Putamen (tissue), 1 donor: ENCODE measurements at places on chromosomes 7 and 10.

DNA sequence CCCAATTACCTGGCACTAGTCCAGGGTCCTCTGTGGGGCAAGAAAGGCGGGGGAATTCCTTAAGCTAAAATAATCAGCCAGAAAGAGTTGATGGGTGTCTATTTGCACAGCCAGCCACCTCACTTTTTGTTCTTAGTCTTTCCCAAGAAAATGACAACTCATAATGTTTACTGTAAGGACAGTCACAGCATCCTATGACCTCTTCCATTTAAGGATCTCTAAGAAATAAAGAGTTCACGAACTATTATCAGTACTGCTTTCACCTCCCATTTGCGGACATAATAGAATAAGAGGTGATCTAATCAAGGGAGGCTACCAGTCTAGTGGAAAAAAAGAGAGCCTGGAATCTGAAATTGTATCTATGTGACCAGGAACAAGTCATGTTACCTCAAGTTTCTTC is 72.4 kb upstream of the LRRC17 start:
- no peak for DNase-seq

DNA sequence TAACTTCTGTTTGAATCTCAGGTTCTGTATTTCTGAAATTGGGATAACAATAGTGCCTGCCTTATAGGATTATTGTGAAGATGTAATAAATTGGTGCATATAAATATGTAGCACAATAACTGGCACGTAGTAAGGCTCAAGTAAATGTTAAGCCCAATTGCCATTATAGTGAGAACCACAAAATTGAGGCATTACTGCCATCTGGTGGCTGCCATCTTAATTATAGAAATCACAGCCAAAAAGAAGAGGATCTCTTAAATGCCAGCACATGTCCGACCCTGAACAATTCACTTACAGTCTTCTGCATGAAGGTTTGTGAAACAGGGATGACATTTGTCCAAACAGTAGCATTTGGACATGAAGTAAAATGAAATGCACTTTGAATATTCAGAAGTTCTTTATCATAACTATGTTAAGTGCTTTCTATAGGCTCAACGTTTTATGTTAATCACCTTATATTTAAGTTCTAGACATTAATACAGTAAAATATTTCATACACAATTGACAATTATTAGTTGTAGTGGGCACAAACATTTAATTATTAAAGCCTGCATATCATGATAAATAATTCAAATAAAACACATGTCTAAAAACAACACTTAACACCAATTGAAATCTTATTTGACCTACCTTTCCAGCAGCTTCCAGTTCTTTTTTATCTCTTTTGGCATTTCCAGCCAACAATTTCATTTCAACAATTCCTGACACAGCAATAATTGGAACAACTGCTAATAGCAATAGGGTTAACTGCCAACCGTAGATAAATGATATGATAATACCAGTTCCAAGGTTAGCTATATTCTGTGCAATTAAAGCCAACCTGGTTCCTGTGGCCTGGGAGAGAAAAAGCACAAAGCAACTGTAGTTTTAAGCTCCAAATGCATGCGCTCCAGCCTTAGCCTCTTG is 58.5 kb downstream of the ABCB4 start:
- peak; percentile 59 for DNase-seq

GRCh38 chr7:43944286-43944685 is 18.1 kb downstream of the UBE2D4 start:
- DNase-seq = no peak

DNA sequence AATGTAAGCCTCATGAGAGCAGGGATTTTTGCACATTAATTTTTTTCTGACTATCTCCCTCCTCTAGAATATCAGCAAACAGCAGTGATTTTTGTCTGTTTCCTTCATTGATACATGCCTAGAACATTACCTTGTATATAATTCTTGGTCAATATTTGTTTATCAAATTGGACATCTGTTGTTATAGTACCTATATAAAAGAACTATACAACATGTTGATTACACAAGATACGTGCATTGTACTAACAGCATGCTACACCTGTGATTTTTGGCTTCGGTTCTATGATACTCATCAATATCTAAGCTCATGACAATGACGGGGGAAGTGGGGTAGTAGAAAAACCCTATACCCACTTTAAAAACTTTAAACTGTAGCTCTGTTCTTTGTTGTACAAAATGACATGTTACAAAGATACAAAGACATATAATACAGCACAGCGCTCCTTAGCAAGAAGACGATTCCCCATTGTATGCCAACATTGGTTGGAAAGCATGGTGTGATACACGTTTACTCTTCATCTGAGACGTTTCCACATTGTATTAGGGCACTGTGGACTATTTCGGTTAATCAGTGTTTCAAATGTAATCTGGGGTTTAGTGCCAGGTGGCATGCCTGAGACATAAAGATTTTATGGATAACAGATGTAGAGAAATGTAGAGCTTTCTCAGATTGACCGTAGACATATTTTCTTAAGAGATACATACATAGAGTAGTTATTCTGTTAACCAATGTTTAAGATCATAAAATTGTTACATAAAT is 70.5 kb upstream of the FOXP2 start:
- DNase-seq = no peak

GRCh38 chr7:137834552-137834951 is 12.2 kb downstream of the DGKI start:
- no peak for DNase-seq

DNA sequence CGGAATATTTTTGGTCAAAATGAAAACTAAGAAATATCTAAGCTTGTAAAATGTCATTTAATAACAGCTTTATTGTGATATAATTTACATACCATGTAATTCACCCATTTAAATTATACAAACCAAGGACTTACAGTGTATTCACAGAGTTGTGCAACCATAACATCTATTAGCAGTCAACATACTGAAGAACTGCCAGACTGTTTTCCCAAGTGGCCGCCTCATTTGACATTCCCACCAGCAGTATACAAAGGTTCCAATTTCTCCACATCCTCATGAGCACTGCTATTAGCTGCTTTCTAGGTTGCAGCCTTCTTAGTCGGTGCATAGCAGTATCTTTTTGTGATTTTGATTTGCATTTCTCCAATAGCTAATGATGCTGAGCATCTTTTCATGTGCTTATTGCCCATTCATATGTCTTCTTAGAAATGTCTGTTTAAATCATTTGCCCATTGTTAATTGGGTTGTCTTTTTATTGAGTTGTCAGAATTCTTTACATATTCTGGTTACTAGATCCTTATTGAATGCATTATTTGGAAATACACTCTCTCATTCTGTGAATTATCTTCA is 153.0 kb upstream of the FGFR2 start:
- no peak for DNase-seq

DNA sequence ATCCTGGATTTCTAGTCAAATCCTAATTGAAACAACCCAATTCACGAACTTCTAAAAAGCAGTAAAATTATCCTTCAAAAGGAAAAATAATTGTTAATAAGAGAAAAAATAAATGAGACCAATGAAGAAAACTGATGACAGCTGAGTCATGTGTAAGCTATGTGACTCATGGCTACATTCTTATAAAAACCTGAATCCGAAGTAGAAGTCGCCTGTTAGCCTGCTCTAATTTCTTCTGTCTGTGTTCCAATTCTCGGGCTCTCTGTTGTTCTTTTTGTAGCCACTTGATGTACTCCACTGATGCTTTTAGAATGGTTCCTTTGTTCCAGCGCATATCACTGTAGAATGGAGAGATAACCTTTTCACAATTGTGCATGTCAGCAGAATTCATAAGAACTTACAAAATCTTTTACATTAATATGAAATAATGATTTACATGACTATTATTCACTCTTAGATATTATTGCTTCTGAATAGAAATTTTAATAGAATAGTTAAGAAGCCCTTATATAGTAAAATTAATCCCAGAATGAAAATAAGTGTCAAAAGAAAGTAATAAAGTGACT is 88.8 kb downstream of the TFEC start:
- DNase-seq = no peak

- DNase-seq = no peak
Measured at GRCh38 chr7:155533827-155534690, 12.3 kb downstream of the CNPY1 start.

GRCh38 chr10:24007359-24007758 is 201.6 kb upstream of the KIAA1217 start:
- DNase-seq = no peak

GRCh38 chr7:130736298-130736900 is 2.4 kb upstream of the KLF14 start:
- no peak for DNase-seq

DNA sequence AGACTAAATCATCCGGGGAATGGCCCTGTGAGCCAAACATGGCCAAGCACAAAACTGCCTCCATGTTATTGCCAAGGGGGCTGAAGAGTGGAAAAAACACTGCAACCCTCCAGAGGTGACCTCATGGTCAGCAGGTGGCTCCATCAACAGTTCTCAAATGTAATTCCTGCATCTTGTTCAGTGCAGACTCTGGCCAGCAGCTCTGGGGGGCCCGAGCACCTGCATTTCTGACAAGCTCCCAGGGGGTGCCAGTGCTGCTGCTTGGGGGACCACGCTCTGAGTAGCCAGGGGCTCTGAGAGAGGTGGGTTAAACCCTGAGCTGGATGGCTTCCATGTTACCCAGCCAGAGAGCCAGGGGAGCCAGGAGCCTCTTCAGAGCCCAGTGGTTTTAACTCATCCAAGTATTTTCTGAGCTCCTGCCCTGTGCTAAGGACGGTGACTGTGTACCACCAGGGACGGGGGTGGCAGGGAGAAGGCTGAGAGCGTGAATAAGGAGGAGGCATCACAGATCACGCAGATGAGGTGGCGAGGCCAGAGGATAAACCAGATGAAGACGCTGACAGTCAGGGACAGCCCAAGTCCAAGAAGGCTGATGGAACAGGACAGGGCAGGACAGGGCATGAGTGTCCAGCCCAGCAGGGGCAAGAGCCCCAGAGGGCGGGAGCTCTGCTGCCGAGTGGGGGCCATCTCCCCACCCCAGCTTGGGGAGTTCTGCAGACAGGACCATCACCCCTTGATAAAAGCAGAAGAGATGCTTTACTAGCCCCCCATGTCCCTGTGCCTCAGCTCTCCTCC is 52.9 kb downstream of the CLEC2L start:
- DNase-seq = no peak

GRCh38 chr7:14504134-14504533 is 398.4 kb downstream of the DGKB start:
- DNase-seq = peak; percentile 47

DNA sequence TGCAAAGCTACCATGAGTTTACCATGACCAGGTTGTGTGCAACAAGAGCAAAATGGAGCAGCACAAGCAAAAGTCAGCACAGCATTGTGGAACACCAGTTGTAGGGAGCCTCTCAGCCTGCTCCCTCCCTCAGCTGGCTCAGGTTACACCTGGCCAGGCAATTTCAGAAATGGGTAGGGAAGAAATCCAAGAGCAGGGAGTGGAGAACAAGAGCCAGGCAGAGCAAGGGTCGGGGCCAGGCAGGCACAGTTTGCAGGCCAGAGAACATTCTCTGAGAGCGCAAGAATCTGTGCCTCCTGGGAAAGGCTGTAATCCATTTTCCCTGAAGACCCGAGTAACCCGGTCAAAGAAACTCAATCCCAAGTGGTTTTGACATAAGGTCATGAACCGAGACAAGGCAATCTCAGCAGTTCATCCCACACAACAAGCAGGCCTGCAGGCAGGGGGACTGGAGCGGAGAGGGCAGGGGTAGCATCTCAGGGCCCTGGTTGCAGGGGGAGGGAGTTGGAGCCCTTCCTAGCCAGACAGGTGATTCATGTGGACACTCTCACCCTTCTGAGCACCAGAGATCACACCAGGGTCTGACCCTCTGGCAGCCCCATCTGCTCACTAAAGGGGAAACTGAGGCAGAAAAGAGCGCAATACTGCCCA is 258.4 kb downstream of the PLXNA4 start:
- DNase-seq = no peak

GRCh38 chr7:87567052-87567451 is 33.6 kb downstream of the ABCB1 start:
- no peak for DNase-seq

DNA sequence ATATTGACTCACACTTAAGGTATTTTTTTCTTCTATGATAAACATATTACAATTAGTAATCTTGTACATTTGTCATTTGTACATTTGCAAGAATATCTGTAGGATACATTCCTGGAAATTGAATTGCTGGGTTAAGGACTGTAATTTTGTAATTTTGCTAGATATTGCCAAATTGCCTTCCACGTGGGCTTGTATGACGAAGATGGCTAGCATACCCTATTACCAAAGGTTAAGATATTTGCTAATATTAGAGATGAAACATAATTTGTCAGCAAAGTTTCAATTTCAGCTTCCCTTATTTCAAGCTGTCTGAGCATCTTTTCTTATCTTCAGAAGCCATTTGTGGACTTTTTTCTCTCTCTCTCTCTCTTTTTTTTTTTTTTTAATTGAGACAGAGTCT is 1.0 kb upstream of the LYZL2 start:
- no peak for DNase-seq

- peak; percentile 97 for DNase-seq
Measured at GRCh38 chr7:42931834-42932651, at the start of the genes MRPL32 and PSMA2. Gene MRPL32, plus strand, starts transcription at chr7:42932376. Its CDS starts 11 bp downstream, at chr7:42932387. Gene PSMA2, minus strand, starts transcription at chr7:42932174. Its CDS starts 16 bp downstream, at chr7:42932158.

GRCh38 chr7:33814936-33815335 is 90.4 kb upstream of the BMPER start:
- DNase-seq = no peak

DNA sequence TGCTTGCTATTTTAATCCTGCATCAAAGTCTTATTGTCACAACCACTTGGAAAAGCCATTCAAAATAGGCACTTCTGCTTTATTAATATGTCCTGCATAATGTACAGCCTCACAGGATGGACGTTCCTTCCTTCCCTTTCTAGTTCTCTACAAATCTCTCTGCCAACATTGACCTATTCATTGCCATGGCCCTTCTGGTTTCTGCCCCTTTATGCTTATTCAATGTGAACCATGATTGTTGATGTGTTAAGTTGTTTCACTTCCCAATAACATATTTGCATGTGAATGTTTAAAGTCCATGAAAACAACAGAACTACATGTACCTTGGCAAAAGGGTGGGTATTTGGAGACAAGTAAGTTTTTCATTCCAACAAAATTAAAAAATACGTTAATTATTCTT is 45.7 kb downstream of the COL28A1 start:
- no peak for DNase-seq

GRCh38 chr10:50325449-50326171 is 74.3 kb upstream of the ASAH2 start:
- no peak for DNase-seq

DNA sequence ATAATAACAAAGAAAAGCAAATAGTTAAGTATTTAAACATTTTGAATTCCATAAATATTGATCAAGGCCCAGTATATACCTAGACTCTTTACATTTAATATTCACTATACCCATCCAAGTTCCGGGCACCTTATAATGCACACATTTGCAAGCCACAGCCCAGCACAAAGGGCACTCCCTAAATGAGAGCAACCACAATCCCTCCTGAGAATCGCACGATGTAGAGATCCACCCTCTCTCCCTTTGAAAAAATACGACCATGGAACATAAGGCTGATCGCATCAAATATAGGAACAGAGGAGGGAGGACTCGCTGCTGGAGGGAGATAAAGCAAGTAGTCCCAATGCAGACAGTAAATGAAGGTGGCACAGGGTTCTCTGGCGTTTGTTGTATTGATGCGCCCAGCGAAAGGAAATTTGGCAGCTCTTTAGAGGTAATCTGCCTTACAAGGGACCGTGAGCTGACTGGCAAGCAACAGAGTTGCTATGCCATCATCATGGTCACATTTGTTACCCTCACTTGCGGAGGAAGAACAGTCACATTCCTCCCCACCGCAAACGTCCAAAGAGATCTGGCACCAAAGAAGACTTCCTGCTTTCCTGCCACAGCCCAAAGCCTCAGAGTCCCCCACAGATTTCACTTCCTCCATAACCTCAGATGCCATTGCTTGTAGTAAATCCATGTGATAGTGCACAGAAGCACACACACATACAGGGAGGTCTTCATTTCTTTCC is 16.1 kb upstream of the TAS2R40 start:
- peak; percentile 34 for DNase-seq

- no peak for DNase-seq
Measured at GRCh38 chr7:113092762-113093161, 6.1 kb upstream of the GPR85 start.
